ENCODE measurements at places on chromosomes 16 and 17.

- DNase-seq = no peak
Observed at GRCh38 chr16:60748366-60748765, 1287.9 kb downstream of the CDH8 start.

DNA sequence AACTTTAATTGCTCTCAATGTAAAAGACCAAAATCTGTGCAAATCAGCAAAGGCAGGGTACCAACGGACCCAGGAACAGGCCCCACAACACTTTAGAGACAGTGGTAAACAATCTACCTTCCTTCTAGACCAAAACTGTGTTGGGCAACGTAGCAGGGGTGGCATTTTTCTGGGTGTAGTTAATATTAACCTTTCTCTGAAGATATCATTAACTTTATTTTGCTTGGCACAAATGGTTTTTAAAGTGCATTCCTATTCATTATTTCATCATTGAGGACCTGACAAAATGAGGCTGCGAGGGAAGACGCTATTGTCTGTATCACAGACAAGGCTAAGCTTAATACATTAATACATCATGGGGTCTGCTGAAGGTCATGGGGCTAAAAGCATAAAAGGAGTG is 37.9 kb upstream of the TRAP1 start:
- DNase-seq = no peak

DNA sequence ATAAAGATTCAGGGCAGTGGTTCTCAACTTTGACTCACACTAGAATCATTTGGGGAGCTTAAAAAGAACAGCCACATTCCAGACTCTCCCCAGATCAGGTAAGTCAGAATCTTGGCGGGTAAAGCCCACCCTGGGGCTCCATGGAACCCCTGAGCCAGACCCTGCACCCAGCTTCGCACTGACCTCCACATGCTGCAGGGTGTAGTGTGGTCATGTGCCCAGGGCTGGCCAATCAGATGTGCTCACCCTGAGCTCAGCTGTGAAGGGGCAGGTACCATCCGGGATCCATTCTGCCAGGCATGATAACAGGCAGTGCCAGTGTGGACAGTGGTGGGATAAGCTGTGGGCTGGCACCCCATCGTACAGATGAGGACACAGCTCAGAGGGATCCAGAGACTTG is 28.1 kb upstream of the MED9 start:
- DNase-seq = no peak

- DNase-seq = no peak
Observed at GRCh38 chr17:75289832-75290337, 652 bp upstream of the SLC25A19 start.

DNA sequence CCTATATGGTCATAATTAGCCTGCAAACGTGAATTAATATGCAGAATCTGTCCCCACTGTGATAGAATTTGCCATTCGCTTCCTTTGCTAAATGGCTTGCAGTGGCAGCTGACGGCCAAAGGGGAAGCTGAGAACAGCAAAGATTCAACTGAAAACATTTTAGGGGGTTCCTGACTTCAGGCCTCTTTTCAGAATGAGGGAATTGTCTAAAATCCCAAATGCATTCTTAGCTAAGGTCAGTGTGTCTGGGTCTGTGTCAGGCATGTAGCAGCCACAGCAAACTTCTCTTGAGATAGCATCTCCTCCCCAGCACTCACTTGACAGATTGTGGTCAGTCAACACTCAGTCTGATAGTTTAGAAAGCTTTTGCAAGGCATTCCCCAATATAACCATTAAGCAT is 701.1 kb downstream of the WWOX start:
- no peak for DNase-seq

DNA sequence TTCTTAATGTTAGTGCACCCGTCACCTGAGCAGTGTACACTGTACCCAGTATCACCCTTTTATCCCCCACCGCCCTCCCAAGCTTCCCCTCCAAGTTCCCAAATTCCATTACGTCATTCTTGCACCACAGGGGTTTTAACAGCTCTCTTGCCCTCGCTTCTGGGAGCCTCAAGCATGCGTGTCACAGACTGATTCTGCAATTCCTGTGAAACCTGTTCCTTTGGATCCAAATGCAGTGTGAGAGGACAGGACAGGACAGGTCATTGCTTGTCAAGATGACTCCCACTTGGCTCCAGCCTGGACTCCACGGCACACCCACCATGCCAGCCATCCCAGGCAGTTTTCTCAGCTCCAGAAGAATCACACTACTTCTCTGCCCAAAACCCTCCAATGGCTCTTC is 44.1 kb downstream of the CYB5D2 start:
- peak; percentile 78 for DNase-seq

DNA sequence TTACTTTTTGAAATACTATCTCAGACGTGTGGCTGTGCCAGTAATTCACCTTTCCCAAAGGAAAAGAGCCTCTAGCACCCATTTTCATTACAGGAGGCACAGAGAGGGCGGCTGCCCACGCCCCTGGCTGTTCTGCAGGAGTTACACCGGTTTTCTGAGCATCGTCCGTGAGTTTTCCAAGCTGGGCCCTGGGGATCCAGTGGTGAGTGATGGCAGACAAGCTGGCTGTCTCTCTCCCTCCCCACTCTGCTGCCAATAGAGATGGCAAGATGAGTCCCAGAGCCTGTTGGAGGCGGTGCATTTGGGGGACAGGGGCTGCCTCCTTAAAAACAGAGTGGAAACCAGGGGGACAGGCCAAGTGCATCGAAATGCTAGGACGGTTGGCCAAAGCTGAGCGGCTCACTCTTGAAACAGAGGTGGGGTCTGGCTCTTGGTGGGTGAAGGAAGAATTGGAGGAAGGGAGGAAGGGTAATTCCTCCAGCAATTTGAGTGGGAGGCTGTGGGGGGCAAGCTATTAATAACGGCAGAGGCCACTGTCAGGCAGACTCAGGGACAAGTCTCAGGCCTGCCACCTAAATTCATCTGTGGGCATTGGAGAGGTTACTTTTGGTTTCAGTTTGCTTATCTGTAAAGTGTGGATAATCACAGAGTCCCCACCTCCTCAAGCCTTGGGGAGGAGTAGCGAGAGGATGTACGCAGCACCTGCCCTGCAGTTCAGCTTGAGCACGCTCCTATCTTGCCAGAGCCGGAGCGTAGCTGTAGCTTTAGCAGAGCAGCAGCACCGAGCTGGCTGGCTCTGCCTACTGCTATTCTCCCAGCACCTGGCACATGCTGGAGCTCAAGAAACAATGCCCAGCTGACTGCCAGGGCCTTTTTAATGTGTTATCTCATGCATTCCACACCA is 7.5 kb upstream of the NOS2 start:
- DNase-seq = no peak

GRCh38 chr17:80611816-80612215 is 67.2 kb downstream of the RPTOR start:
- no peak for DNase-seq

DNA sequence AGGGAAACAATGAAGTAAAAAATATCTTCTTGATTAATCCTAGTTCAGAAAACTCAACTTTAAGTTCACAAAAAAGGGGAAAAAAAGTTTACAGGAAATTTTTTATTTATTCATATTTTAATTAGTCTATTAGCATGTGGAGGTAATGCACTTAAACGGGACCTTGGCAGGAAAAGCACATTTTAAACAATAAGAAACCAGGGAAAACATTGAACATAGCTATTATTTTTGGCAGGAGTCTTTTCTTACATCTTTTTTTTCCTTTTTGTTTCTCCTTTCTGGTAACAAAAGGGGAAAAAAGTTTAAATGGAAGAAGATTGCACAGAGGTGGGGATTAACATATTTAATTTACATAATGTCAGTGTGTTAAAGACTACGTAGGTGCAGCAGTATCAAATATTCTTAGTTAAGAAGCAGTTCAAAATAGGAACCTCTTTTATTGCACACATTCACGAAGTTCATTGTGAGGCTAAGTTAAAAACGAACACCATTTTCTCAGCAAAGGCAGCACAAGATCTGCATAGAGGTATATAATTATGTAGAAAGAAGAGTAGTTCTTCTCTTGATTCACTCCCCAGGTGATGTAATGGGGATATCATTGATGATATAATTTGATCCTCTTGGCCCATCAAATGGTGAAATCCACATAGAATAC is 940.5 kb downstream of the CDH11 start:
- no peak for DNase-seq

DNA sequence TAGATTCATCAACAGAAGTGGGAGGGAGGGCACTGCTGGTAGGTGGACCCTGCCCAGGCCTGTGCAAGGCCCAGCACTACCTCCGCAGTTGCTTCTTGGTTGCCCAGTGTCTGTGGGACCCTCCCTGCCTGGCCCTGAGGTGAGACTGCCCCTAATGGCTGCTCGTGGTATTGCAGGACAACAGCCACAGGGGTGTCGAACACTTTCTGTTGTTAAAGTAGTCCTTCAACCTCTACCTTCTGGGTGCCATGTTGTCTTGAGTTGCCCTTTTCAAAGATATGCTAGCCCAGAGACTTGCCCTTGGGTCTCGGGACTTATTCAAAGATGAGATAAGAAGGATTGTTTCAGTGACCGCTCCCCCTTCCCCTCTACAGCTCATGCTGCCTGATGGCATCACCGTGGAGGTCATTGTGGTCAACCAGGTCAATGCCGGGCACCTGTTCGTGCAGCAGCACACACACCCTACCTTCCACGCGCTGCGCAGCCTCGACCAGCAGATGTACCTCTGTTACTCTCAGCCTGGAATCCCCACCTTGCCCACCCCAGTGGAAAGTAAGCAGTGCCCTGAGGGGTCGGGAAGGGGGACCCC is 29.1 kb downstream of the AKAP1 start:
- peak; percentile 73 for DNase-seq

- DNase-seq = no peak
Observed at GRCh38 chr17:73208139-73208827, 15.4 kb downstream of the COG1 start.

DNA sequence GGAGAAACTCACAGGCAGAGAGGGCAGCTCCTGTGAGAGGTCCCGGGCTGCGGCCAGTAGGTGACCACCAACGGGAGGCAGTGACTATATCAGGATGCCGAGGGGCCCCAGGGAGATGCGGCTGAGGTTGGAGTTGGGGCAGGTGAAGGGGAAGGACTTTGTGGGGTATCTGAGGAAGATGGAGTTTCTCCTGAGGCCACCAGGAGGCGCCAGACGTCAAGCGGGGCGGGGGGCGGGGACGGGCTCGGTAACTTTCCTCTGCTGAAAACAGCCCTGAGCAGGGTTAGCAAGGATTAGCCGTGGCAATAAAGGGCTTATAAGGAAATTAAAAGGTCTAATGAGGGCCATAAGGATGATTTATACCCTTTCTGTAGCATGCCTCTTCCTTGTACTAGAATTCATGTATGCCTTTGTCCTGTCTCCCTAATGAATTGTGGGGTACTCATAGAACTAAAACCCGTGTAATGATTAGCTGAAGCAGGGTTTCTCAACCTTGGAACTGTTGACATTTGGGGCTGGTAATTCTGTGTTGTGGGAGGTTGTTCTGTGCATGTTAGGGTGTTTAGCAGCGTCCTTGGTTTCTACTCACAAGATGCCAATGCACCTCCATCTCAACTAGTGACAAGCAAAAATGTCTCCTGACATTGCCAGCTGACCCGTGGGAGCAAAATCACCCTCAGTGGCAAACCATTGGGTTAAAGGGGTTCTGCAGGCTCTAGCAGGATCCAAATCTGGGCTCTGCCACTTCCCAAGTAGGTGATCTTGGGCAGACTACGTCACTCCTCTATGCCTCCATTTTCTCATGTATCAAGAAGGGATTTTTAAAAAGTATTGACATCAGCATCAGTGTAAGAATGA is 74.8 kb upstream of the GRIN2A start:
- DNase-seq = peak; percentile 70

- DNase-seq = no peak
Observed at GRCh38 chr16:66264311-66265047, 102.0 kb upstream of the CDH5 start.

DNA sequence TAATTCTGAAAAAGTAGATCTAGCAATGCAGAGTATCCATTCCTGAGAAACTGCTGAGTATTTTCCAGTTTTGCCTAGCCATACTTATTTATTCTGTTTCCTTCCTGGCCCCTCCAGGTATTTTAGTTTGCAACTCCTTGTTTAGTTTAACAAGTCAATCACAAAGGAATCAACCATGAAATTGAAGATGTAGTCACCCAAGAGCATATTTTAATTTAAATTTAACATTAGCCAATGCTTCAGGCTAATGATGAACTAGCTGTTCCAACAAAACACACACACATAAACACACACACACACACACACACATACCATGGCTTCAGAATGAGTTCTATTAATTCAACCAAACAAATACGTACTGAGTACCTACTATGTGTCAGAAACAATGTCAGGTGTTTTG is 332.8 kb upstream of the ERCC4 start:
- DNase-seq = no peak

GRCh38 chr16:27778171-27778925 is 228.4 kb downstream of the KATNIP start:
- DNase-seq = no peak

DNA sequence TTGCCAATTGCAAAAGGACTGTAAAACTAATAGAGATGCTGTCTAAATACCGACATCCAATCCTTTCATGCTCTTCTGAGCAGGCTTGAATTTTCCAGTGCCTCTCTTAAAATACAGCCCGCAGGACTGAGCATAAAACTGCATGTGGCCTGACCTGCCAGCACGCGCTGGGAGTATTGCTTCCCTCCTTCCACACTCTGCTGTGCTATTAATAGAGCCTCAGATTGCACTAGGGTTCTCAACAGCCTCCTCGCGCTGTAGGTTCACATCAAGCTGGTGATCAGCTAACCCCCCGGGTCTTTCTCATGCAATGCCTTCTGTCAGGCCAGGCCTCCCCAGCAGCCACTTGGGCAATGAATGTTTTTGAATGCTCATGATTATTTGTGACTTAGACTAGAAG is 14.2 kb upstream of the MSI2 start:
- no peak for DNase-seq

DNA sequence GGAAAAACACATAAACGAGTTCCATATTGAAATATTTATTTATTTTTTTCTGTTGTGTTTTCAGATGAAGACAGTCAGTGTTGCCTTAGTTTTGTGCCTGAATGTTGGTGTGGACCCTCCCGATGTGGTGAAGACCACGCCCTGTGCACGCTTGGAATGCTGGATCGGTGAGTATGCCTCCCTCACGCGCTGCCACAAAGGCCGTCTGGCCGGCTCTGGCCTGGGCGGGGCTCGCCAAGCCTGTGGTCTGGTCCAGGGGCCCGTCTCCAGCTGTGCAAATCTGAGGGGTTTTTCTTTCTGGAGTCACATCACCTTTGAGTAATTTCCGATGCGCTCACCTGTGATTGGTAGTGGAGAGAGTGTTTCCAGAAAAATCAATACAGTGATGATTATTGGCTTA is 81.0 kb downstream of the RPTOR start:
- DNase-seq = peak; percentile 45

- peak; percentile 99 for DNase-seq
Observed at GRCh38 chr16:57775661-57776469, 26.4 kb downstream of the KIFC3 start.

DNA sequence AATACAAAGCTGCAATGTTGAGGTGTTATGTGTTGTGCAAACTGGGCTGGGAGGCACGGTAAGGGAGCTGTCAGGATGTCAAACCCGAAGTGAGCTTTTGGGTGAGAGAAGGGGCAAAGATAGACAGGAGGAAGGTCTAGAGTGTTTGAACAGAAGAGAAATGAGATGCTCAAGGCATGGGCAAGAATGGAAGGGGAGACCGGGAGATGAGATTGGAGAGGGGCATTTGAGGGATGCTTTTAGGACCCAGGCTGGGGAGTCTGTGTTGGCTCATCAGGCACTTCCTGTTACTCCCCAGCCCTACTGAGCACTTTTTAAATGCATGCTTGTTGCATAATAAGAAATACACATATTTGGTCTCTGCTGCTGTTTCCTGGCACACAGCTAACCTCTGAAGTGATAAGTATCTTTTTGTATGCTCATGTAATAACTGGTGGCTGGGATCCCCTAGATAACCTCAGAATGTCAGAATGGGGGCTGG is 13.7 kb downstream of the UNC45B start:
- no peak for DNase-seq

GRCh38 chr17:9364837-9365430 is 210.7 kb downstream of the STX8 start:
- DNase-seq = no peak

GRCh38 chr17:40241252-40241834 is 22.2 kb downstream of the WIPF2 start:
- no peak for DNase-seq
